ENCODE measurements at places on chromosomes 1 and 21. TPM values are rescaled to one million over a fixed set of nuclear protein-coding genes. Genes with fewer than 3 reads are reported as not detected.

FMO4 gene
- polyA plus RNA-seq = not detected

FOXJ3 gene
- polyA plus RNA-seq = 17.1 TPM

GBP4 gene
- polyA plus RNA-seq = 0.07 TPM

OLFML3 gene
- polyA plus RNA-seq = 0.50 TPM

ITGB2 gene
- polyA plus RNA-seq = not detected
